GM23338 (cell line): ENCODE measurements at places on chromosomes 5 and 9. TPM values are rescaled to one million over a fixed set of nuclear protein-coding genes. Genes with fewer than 3 reads are reported as not detected.

The TMEM167A gene
- total RNA-seq = 158 and 179 TPM in 2 replicates

The COL23A1 gene
- 6.8 and 8.2 TPM in 2 replicates for total RNA-seq

DNA sequence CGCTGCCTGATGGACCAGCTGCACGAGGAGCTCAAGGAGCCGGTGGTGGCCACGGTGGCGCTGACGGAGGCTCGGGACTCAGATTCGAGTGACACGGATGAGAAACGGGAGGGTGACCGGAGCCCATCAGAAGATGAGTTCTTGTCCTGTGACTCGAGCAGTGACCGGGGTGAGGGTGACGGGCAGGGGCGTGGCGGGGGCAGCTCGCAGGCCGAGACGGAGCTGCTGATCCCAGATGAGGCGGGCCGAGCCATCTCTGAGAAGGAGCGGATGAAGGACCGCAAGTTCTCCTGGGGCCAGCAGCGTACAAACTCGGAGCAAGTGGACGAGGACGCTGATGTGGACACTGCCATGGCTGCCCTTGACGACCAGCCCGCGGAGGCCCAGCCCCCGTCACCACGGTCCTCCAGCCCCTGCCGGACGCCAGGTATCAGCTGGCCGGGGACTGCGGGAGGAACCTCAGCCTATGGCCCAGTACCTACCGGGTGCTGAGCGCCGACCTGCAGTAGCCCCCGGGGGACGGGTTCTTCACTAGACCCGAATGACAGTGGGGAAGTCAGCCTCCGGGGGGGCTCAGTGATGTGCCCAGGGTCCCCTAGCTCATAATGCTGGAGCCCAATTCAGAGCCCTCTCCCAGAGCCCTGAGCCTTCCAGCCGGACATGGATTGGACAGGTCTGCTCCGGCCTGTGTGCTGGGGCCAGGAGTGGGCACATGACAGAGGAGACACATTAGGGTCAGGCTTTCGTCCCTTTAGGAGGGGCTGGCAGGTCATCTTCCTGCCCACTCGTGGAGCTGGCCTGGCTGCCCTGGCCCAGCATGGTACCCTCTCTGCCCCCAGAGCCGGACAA is 33.0 kb downstream of the USP20 start:
- no peak for DNase-seq

DNA sequence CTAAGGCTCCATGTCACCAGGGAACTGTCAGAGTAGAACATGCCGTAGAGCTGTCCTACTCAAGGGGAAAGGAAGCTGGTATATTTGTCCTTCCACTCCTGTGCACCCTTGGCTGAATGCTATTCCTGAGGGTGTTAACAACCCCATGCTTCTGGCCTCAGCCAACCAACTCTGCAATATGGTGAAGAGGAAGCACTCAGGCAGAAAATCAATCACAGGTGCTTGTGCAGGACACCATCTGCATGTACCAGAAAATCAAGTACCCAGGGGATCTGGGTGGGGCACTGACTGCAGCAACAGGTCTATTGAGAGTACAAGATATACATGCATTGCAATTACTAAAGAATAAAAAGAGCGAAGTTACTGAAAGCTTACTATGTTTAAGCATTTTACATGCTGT is 51.4 kb upstream of the NEK6 start:
- DNase-seq = no peak

The HRCT1 gene
- total RNA-seq = not detected in 2 replicates

The RASGRF2 gene
- 15.0 and 19.2 TPM in 2 replicates for total RNA-seq

The NPR2 gene
- 7.6 and 14.4 TPM in 2 replicates for total RNA-seq
